NCI-H1092 treated with DMSO at 0.1 percent for 48 hours (cell line): ENCODE measurements at places on chromosomes 2 and 18.

GRCh38 chr18:62497190-62497772 is 25.5 kb upstream of the ZCCHC2 start:
- no peak for DNase-seq

GRCh38 chr2:101520246-101520645 is 45.3 kb upstream of the RFX8 start:
- no peak for DNase-seq

GRCh38 chr18:63346031-63346430 is 21.0 kb downstream of the KDSR start:
- no peak for DNase-seq

GRCh38 chr2:223580951-223581350 is 21.2 kb downstream of the SCG2 start:
- no peak for DNase-seq

GRCh38 chr2:190137561-190137960 is 75.0 kb upstream of the MSTN start:
- DNase-seq, result no peak
